ENCODE measurements at places on chromosomes 2 and 18. TPM values are rescaled to one million over a fixed set of nuclear protein-coding genes. Genes with fewer than 3 reads are reported as not detected.

C2orf92 gene
- 6.0 TPM for total RNA-seq

- no peak for DNase-seq
These were observed 30.5 kb downstream of the GPC1 start for GRCh38 chr2:240465765-240466578.

DNA sequence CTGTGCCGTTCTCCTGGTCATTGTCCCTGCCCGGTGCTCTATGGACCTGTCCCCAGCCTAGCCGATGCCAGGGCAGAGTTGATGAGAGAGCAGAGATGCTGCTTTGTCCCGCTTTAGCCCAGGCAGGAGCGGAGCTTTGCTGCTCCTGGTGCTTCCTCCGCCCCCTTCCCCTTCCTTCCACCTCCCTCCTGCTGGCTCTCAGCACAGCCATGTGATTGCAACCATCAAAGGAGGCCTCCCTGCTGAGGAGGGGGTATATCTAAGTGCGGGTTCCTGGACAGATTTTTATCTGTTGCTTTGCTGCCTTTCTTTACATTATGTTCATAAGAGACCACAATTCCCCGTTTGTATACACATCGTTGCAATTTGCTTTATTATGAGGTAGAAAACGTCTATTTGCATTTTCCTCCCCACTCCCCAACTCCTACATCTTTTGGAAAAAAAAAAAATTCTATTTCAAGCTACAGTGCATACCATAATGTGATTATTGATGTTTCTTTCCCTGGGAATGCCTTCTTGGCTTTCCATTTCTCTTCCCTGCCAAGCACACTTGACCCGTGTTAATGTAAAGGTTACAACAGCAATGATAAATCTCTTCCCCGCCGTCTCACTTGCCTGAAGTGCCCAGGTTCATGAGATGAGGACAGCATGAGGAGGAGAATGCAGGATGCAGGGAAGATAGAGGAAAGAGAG, 25.4 kb downstream of the ALPK2 start:
- DNase-seq: no peak

- DNase-seq: no peak
These were observed 243.5 kb downstream of the EIPR1 start for GRCh38 chr2:3134026-3134571.

DNA sequence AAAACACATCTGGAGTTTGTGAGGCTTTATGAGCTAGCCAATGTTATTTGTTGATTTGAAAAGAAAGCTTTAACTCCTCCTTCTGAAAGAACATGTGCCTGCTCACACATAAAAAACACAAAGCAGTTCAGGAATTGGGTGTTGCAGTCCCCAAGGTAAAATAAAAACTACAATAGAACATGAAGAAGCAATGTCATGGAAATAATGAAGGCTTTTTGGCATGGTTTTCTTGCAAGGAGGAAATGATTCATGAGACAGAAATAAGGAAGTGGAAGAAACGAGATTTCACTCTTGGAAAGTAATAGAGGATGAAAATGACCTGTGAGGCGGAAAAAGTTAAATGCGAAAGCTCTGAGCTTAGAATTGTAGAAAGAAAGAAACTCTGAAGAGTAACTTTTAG, 81.1 kb downstream of the TRIB2 start:
- no peak for DNase-seq

DNA sequence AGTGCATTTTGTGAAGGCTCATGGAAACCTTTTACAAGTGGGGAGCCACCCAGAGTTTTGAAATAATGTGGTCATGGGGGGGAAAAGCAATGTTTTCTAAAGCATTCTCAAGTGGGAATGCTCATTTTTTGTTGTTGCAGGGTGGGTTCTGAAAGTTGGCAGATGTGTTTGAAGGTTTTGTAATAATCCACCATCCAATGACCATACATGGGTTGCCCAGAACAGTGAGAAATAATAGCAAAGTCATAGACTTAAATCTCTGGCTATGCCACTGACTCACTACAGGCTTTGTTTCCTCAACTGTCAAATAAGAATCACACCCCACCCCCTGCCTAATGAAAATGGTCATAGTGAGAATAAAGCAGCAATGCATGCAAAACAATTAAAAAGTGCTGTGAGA, 2.9 kb downstream of the DSG3 start:
- no peak for DNase-seq

DNA sequence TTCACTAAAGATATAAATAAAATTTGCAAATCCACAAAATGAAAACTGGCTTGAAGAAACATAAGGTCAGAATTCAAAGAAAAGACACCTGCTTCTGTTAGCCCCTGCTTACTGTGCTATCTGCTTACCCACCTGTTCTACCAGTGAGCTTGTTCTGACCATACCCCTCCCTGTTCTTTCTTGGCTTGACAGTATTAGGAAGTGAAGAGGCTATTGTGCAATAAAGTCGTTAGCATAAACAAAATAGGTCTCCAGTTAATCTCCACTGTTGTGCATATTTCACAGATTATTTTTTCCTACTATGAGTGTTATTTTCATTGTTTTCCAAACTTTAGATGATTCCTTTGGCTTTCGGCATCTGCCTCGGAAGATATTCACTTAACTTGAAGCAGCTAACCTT, 322.1 kb downstream of the CCDC85A start:
- DNase-seq: no peak

DNA sequence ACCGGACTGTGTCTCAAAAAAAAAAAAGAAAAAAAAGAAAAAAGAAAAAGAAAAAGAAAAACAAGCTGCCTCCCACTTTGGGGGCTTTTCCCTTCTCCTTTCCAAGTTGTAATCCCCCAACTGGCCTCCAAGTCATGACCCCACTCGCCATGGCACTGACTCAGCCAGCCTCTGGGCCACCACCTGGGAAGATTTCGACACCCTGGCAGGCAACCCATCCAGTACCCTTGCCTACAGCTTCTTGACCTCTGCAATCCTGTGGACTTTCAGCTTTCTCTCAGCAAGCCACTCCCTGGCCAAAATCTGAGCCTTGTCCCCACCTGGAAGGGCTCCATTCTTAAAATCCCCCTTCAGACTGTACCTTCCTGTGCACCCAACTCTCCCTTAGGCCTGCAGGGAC, 22.3 kb upstream of the FOSL2 start:
- DNase-seq: no peak

GRCh38 chr2:191806396-191806795, 40.5 kb downstream of the CAVIN2 start:
- no peak for DNase-seq

- DNase-seq: no peak
These were observed 54.3 kb downstream of the KCNF1 start for GRCh38 chr2:10966056-10966455.

- DNase-seq: no peak
These were observed 187.9 kb downstream of the TCF4 start for GRCh38 chr18:55400081-55400480.
